ENCODE measurements at places on chromosomes 3 and 15.
A peak's percentile ranks its signal among the peaks of the same experiment; 100 is the strongest.

DNA sequence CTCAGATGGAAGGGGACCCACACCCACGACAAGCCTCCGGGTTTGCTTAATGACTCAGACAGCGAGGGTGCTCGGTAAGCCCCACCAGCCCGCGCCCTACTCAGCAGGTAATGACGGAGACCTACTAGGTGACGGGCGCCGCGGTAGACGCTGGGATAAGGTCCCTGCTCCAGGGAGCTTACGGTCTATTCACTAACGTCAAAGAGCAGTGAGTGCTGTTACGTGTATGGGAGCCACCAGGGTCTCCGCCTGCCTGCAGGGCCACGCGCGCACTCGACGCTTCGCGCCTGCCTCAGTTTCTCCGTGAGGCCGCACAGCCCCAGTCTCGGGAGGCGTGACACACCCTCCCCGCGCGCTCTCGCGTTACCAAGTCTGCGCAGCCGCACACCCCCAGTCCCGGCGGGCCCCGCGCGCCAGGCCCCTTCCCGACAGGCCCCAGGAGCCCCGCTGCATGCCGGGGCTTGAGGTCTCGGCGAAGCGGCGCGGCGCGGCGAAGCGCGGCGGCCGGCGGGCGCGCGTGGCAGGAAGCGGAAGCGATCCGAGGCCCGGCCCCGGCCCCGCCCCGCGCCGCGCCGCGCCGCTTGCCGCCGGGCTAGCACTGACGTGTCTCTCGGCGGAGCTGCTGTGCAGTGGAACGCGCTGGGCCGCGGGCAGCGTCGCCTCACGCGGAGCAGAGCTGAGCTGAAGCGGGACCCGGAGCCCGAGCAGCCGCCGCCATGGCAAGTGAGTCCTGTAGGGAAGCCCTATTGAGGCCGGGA is at the start of gene SEC61A1:
Gene SEC61A1, plus strand, starts transcription at position 601 of the 758 bp plus-strand sequence. Its CDS starts 116 bp downstream, at position 717.
- DNase-seq: peak; percentile 98

- DNase-seq: peak; percentile 50
Observed at GRCh38 chr3:168121184-168122017, 25.7 kb upstream of the GOLIM4 start.

- DNase-seq: no peak
Observed at GRCh38 chr3:136110481-136110880, 85.7 kb downstream of the MSL2 start.

GRCh38 chr15:80747317-80748053 is 31.7 kb upstream of the CEMIP start:
- DNase-seq: no peak

Data from right forelimb (tissue), 1 donor.